ENCODE measurements at places on chromosomes 5 and 9.
A peak's percentile ranks its signal among the peaks of the same experiment; 100 is the strongest.

GRCh38 chr5:82174128-82174918 lies 103.8 kb downstream of the RPS23 start:
- DNase-seq, result peak; percentile 59

DNA sequence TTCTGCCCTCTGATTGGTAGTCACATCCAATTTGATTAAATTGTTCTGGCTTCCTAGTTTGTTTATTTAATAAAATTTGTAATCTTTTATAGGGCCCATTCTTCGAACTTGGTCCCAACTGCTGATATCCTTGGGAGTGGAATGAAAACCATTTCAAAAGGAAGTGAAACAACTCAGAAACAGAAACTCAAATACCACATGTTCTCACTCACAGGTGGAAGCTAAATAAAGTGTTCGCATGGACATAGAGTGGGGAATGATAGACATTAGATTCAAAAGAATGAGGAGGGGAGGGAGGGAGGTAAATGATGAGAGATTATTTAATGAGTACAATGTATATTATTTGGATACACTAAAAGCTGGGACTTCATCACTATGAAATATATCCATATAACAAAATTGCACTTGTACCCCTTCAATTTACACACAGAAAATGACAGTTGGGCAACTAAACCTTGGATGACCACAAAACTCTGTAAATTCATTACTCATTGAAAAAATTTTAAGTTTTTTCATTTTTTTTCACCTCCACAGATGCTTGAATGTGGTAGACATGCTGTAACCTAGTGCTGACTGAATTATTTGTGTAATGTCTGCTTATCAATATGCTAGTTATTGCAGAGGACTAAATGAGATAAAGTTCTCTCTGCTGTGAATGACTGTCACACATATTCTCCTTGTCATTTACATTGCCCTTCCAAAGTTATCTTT lies 16.0 kb downstream of the ATP10B start:
- DNase-seq, result no peak

GRCh38 chr9:120839146-120839545 lies 3.6 kb downstream of the PSMD5 start:
- no peak for DNase-seq

- no peak for DNase-seq
Measured at GRCh38 chr5:71925608-71926091, 181.6 kb upstream of the MAP1B start.

DNA sequence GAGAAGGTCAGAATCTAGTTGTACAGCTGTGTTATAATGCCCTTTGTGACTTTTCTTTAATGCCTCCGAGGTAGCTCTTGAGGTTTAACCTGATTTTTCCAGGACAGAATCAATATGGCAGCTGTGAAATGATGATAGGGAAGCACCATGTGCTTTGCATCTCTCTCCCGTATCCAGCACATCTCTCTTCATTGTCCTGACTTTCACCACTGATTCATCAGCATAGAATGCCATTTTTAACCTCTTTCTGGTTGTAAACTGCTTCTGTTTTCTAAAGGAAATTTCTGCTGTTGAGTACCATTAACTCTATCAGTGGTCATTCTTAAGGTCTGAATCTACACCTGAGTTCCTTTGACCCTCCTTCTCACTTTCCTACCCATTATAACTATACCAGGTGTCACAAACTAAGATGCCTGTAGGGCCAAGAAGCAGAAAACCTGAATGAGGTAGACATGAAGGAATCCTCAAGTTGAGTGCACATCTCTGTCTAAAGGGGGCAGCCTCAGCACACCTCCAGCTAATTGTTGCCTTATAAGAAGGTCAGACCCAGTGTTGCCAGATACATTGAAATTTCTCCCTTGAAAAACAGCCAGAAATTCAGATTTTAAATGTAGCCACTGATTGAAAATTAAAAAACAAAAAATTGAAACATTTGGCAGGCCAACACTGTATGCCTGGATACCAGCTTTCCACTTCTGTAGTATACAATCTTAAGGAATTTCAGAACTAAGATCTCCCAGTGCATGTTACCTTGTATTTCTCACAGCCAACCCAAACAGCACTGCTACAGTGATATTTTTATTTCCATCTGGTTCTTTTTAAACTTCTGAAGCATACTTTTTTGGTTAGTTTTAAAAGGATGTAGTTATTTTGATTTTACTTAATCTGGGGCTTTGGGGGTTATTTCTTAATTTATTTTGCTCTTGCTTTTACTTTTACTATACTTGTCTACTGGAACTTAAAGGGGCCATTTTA lies 35.8 kb upstream of the TLX3 start:
- DNase-seq, result no peak

DNA sequence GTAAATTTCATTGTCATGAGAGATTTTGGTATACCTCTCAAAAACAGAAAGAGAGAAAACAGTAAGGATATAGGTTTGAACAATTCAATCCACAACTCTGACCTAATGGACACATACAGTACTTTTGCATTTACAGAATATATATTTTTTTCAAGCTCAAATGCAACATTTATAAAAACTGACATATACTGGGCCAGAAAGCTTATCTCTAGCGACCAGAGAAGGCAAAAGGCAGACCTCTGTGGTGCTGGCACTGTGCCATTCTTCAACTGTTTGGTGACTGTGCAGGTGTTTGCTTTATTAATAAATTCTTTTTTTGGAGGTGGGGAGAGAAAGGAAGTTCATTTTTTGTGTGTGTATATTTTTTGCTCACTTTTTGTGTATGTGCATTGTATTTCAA lies 6.0 kb upstream of the PLAC8L1 start:
- DNase-seq, result no peak

GRCh38 chr9:98146101-98146991 lies 27.3 kb upstream of the TRIM14 start:
- no peak for DNase-seq

DNA sequence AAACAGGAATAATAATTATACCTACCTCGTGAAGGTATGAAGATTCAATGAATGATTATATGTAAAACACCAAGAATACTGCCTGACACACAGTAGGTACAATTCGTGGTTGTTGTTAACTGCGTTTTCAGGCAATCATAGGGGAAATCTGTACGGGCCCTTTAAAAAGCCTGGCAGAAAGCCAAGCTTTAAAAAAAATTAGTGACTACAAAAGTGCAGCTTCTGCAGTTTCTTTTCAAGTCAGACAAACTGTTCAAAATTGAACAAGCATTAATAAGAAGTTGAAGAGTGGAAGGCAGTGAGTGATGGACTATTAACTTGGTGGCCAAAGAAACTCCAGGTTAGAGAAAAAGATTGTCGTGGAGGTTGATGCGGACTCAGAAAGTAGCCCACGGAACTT lies 85.9 kb upstream of the TRIO start:
- no peak for DNase-seq

GRCh38 chr9:118222375-118222774 lies 518.2 kb downstream of the TLR4 start:
- no peak for DNase-seq

DNA sequence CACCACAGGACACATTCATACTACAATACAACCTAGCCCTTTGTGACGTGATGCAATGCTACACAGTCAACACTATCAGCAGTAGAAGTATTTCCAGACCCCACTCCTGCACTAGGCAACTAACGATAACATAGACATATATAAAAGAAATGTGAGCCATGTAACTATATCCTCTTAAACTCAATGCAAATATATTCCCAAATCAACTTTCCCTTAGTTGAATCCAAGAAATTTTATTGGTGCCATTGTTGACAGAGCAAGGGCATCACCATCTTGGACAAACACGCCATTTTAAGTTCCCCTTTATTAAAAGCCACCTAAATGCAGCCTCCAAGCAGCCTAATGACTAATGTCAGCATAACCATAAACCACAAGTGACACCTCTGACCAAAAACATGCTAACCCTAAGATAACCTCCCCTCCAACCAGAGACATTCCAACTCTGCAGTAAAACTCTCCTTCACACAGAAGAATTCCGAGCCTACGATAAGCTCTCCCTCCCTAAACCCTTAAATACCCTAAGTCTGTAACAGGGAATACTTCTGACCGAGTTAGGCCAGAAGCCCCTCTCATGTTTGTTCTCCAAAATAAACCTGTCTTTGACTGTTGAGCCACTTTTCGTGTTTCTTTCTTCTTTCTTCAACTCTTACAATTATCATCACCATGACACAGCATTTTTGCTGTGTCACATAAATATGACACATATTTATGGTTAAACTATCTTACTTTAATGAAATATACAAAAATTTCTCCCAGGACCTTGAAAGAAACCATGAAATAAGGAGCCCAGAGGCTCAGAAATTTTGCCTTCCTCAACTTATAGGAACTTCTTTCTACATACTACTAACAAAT lies 1497.8 kb downstream of the EFNA5 start:
- DNase-seq, result no peak

DNA sequence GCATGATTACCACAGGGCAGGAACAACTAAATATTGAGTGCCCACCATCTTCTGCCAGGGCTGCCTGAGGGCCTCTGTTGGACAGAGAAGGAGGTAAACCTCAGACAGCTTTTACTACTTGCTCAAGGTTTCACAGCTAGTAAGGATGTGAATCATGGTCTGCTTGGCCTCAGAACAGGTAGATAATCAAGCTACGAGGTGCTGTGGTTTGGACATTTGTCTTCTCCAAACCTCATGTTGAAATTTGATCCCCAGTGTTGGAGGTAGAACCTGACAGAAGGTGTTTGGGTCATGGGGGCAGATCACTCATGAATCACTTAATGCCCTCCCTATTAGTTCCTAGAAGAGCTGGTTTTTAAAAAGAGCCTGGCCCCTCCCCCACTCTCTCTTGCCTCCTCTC lies 541.2 kb upstream of the TRPC7 start:
- DNase-seq, result no peak

All from activated T-cell treated with anti-CD3 and anti-CD28 coated beads for 48 hours (primary cell).